AG09319 (cell line): ENCODE measurements at places on chromosomes 7 and 10.

DNA sequence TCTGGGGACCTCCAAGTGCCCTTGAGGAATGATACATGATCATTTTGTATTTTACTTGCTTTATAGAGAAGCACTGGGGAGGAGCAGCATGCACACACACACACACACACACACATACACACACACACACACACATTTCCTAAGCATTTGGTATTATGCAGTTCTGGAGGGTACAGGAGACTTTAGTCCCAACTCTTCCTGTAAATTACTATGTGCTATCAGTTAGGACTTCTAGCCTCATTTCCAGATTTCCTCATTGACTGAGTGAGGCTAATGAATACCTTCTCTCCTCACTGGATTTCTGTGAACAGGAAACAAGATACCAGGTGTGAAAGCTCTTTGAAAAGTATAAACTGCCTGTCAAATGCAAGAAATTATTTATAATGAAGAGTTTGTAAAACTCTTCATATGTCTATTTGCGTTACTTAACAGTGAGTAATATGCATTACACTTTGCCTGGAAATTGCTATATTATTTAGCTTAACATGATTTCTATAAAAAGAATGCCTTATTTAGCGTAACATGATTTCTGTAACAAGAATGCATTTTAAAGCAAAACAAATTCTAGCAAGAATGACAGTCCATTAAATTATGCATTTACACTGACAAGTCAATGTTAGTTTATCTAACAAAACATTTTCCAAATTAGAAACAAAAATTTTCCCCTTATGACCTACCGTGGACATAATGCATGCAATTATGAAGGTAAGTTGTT, 34.2 kb downstream of the ACTA2 start:
- DNase-seq: no peak

- DNase-seq: no peak
Observed at GRCh38 chr10:8444630-8445029, 390.1 kb downstream of the GATA3 start.

- no peak for DNase-seq
Observed at GRCh38 chr7:12233175-12233574, 22.1 kb downstream of the TMEM106B start.

GRCh38 chr10:118850418-118851061, 95.8 kb upstream of the CACUL1 start:
- peak; percentile 12 for DNase-seq

DNA sequence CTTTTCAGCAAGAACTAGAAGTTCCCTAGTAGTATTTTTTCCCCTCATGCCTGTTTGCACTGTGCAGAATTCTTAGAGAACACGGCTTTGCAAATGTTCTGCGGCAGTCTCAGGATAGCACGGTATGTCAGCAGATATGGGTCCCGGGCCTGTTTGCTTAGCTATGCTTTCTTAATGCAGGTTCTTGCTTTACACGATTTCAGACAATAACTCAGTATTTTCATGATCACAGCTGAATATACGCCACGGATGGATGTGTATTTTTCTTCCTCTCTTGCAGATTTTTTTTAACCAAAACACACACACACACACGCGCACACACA, 137.3 kb downstream of the HECW1 start:
- DNase-seq: no peak

DNA sequence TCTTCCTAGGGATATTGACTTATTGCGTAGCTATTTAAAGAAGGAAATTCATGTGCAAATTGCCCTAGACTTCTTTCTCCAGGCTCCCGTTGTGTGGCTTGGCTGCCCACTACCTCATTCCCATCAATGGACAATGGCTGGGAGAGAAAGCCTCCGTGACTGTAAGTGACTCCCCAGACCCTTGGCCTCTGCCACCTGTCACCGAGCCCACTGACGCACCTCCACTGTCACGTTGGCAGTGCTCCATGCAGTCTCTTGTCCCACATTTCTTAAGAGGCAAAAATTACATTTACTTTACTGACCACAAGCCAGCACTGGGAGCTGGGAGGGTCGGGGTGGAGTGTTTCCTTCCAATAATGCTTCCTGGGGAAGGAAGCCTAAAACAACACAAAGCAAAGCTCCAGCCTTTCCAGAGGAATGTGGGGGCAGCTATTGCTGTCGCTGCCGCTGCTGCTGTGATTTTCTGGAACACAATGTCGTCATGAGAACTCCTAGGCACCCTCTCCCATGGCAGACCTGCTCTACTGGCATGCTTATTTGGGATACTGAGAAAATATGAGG, 89.7 kb upstream of the STEAP1B start:
- no peak for DNase-seq
